ENCODE measurements at places on chromosomes 2 and 18.

GRCh38 chr2:157874997-157875640, 1.0 kb downstream of the ACVR1 start:
- no peaks in the 10 kb centered on the region for H3K36me3 ChIP-seq
- H3K4me3 ChIP-seq = peak overlapping the region; percentile 91
- peaks cover 21% of the 10 kb centered on the region for H3K4me1 ChIP-seq
- peak overlapping the region; percentile 87 for H3K27ac ChIP-seq
- peak; percentile 93 for DNase-seq

DNA sequence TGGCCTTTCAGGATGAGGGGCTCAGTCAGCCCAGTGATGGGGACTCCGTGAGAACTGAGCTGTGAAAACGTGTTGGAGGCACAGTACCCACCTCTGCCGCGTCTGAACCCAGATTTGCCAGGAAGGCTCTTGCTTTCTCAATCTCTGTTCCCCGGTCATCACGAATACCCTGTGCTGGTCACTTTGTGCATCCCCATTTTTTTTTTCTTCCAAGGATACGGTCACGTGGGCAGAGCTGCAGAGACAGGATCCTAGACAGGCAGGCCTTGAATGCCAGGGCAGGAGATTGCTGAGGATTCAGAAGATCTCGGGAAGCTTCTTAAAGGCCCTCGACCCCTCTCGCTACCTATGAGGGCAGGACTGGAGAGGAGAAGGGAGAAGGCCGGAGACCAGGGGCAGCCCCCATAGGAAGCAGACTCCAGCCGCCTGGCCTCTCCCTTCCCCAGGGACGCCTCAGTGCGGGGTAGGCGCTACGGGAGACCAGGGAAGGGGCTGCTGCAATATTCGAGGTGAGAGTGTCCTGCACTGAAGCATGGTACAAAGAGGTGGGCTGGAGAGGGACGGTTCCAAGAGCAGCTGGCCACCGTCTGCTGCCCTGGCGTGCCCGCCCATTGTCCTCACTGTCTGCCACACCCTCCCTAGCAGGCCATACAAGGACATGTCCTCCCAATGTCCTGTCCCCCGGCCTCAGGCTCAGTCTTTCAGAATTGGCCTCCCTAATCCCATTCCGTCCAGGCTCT, 29.0 kb upstream of the TAF1B start:
- no peaks in the 10 kb centered on the region for H3K36me3 ChIP-seq
- H3K27me3 ChIP-seq = no peaks in the 10 kb centered on the region
- H3K27ac ChIP-seq = no peak overlapping the region

DNA sequence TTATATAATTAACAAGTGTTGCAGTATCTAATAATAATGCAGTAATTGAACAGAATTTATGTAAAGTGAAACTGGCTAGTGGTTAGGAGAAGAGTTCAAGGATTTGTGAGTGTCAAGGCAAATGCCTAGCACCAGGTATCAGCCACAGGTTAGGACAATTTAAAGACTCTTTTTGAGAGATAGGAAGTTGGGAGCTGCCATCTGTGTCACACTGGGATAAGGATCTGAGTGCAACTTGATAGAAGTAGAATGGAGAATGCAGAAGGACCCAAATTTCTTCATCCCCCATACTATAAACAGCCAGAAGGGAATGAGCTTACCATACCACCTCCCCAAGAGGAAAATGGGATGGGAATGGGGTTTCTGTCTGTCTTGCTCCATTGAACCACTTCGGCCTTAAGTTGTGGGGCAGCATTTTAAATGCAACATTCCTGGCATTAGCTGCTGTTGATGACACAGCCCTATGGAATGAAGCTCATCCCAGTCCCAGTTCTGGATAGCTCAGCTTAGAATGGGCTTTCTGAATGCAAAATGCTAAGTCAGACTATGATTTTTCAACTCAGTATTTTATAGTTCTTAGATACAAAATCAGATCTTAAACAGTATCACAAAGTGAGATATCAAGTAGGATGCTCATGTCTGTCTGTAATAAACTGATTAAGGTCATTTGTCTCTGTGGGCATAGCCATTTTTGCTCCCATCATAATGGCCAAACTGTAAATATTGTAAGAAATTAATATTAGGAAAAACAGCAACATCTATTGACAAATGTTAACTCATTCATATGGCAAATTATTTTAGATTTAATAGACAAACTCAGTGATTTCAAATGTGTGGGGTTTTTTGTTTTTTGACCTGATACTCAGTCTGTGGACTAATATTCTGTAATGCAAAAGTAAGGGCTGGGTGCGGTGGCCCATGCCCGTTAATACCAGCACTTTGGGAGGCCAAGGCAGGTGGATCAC, 44.0 kb downstream of the GPR155 start:
- no peak overlapping the region for H3K27ac ChIP-seq
- no peaks in the 10 kb centered on the region for H3K36me3 ChIP-seq
- H3K4me1 ChIP-seq = peaks cover 14% of the 10 kb centered on the region

- peak; percentile 83 for DNase-seq
- no peaks in the 10 kb centered on the region for H3K36me3 ChIP-seq
- H3K27ac ChIP-seq = no peak overlapping the region
- no peaks in the 10 kb centered on the region for H3K27me3 ChIP-seq
- H3K4me3 ChIP-seq = no peak overlapping the region
- peaks cover 44% of the 10 kb centered on the region for H3K4me1 ChIP-seq
Observed at GRCh38 chr2:54676656-54677055, 46.8 kb upstream of the EML6 start.

GRCh38 chr2:86556508-86556907, 6.7 kb downstream of the CHMP3 start:
- 0 out of 2 replicates have a peak, but pooled peaks cover 2% of the 10 kb centered on the region for H3K36me3 ChIP-seq
- no peak for DNase-seq
- peaks cover 3% of the 10 kb centered on the region for H3K4me1 ChIP-seq
- H3K4me3 ChIP-seq = no peak overlapping the region
- H3K27ac ChIP-seq = no peak overlapping the region
- H3K27me3 ChIP-seq = no peaks in the 10 kb centered on the region

DNA sequence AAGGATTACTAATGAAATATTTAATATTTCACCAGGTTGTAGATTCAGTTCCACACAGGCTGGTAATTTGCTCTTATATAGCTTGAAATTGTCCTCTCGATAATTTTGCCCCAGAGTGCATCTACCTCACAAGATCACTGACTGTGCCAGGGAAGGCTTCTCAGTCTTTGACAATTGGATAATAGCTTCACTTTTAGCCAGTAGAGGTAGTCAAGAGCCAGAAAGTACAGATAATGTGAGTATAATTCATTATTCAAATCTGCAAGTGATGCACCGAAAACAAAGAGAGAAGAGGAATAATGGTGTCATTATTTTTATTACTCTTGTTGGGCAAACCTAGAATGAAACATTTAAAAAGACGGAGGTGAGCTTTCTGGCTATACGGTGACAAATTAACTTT, 292.8 kb downstream of the EN1 start:
- no peak overlapping the region for H3K4me3 ChIP-seq
- DNase-seq = peak; percentile 39
- no peaks in the 10 kb centered on the region for H3K27me3 ChIP-seq

- H3K4me3 ChIP-seq = no peak overlapping the region
- DNase-seq = no peak
- H3K36me3 ChIP-seq = no peaks in the 10 kb centered on the region
- H3K27ac ChIP-seq = no peak overlapping the region
- no peaks in the 10 kb centered on the region for H3K27me3 ChIP-seq
- 0 out of 2 replicates have a peak, but pooled peaks cover 7% of the 10 kb centered on the region for H3K4me1 ChIP-seq
Observed at GRCh38 chr2:212158081-212158480, 380.5 kb downstream of the ERBB4 start.

GRCh38 chr2:200863782-200864175, 679 bp downstream of the CLK1 start:
- no peaks in the 10 kb centered on the region for H3K27me3 ChIP-seq
- DNase-seq = peak; percentile 61
- peak overlapping the region; percentile 98 for H3K4me3 ChIP-seq
- peaks cover 24% of the 10 kb centered on the region for H3K36me3 ChIP-seq
